Stimulated activated CD4-positive, alpha-beta T cell treated with anti-CD3 and anti-CD28 coated beads, Interleukin-4, amount 100 ng/mL, for 48 hours (primary cell): ENCODE measurements at places on chromosomes 5 and 9.

GRCh38 chr5:54081415-54081814, 229.0 kb downstream of the ARL15 start:
- no peak for DNase-seq

GRCh38 chr5:109852371-109853155, 162.8 kb downstream of the MAN2A1 start:
- DNase-seq = no peak

GRCh38 chr9:38699337-38699736, 20.6 kb downstream of the FAM240B start:
- DNase-seq = no peak

- DNase-seq = no peak
These were observed 5.0 kb upstream of the C9 start for GRCh38 chr5:39369123-39369815.

GRCh38 chr5:132635873-132636272, 22.1 kb upstream of the IL13 start:
- DNase-seq = no peak

GRCh38 chr9:26748449-26749058, 144.0 kb downstream of the CAAP1 start:
- no peak for DNase-seq

DNA sequence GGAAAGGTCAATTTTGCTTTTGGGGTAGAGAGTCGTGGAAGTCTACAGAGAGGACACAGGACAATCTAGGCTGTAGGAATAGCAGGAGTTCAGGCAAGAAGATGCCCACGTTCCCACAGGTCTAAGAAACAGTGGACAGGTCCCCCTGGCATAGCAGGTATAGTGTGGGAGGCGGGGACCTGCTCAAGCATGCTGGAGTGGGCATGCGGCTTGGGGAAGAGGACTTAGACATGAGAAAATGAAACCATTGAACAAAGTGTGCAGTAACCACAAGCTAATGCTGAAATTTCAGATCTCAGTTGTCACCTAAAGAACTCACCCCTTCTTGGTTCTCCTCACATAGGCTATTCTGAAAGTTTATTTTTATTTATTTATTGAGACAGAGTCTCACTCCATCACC, 142.8 kb upstream of the EFNA5 start:
- no peak for DNase-seq

DNA sequence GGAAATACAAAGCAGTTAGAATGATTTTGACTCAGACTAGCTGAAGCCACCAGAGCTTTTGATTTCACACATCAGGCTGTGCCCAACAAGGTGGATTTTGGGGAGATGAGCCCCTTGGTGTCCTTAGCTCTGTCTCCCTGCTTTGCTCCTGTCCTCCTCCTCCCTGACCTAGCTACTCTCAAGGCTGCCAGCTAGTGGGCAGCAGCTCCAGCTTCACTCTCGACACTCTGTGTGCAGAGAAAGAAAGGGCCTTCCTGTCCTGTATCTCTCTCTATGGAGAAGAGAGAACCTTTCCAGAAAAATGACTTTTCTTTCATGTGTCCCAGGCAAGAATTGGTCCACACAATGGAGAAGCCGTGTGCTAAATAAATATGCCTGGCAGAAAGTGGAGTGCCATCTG, 446.2 kb downstream of the SEMA5A start:
- DNase-seq = no peak

- DNase-seq = no peak
These were observed 651 bp upstream of the AK1 start for GRCh38 chr9:127878001-127878651.

DNA sequence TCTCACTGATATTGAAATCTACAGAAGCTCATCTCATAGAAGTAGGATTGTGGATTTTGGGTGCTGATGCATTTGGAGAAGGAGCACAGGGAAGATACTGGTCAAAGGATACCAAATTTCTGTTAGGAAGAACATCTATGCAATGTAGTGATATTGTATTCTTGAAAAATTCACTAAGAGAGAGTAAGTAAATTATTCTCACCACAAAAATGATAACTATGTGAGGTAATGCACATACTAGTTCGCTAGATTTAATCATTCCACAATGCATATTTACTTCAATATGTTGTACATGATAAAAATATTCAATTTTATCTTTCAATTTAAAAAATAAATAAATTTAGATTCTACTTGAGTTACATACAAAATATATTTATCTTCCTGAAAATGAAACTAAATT, 2040.5 kb upstream of the C9orf72 start:
- DNase-seq = no peak

DNA sequence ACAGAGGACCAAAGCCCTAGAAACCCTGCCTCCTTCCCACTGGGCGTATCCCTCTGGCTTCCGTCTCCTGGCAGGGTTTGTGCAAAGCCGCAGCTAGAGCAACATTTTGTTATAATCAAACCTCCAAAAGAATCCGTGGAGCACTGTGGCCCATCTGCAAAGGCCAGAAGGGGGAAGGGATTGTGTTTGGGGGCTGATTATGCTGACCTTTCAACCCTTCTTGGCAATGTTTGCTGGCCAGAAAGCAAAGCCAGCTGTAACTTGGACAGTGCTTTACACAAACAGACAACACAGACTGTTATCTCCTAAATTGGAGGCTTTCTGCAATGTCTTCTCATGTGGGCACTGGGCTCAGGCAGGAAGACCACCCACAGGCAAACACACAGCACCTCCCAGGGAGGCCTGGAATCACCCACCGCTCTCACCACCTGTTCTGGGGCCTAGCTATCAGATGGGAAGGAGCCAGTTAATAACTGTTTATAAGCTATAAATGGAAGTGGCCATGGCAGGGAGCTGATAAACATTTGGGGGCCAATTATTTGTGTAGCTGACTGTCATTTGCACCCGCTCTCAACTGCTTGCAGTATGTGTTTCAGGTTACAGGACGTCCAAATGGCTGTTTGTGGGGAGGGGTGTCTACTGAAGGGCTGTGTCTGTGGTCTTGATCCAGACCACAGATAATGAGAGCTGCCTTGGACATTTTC, 121.6 kb upstream of the ERCC6L2 start:
- DNase-seq = no peak

GRCh38 chr5:989961-990530, 18.6 kb upstream of the NKD2 start:
- no peak for DNase-seq

DNA sequence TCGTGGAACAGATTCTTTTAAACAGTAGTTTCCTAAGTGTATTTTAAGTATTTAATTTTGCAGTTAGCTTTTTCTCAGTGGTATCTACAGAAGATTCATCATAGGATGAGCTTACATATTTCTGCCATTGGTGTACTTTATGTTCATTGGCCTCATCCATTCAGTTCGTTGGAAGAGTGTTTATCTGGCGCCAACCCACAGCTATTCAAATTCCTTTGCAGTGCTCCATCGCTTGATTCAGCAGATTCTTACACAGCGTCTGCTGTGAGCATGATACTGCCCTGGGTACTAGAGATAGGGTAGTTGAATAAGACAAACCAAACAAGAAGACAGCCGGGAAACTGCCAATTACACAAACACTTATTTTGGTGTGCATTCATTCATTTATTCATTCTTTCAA, 55.1 kb downstream of the NUP214 start:
- DNase-seq = no peak
